ENCODE measurements at places on chromosomes 7 and 10.

GRCh38 chr7:135928136-135928535, 49.0 kb downstream of the MTPN start:
- DNase-seq: no peak

- peak; percentile 44 for DNase-seq
Observed at GRCh38 chr10:14698111-14698828, 76.4 kb downstream of the FAM107B start.

- DNase-seq: no peak
Observed at GRCh38 chr7:88669913-88670312, 89.6 kb upstream of the ZNF804B start.

GRCh38 chr10:49512121-49512809, 26.7 kb downstream of the ERCC6 start:
- DNase-seq: no peak

DNA sequence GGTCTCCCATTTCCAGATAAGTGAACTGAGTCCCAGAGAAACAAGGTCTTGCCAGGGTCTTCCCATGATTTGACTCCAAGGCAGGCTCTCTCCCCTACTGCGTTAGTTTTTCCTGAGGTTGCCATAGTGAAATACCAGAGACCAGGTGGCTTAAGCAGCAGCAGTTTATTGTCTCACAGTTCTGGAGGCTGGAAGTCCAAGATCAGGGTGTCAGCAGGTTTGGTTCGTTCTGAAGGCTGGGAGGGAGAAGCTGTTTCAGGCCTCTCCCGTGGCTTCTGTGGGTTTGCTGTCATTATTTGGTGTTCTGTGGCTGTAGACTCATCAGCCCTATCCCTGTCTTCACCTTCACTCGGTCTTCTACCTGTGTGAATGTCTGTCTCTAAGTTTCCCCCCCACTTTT, 129.9 kb downstream of the GRK5 start:
- no peak for DNase-seq

- DNase-seq: no peak
Observed at GRCh38 chr10:43093423-43094076, 16.7 kb downstream of the RET start.

GRCh38 chr7:1894906-1895663, 225.0 kb downstream of the ELFN1 start:
- DNase-seq: no peak

DNA sequence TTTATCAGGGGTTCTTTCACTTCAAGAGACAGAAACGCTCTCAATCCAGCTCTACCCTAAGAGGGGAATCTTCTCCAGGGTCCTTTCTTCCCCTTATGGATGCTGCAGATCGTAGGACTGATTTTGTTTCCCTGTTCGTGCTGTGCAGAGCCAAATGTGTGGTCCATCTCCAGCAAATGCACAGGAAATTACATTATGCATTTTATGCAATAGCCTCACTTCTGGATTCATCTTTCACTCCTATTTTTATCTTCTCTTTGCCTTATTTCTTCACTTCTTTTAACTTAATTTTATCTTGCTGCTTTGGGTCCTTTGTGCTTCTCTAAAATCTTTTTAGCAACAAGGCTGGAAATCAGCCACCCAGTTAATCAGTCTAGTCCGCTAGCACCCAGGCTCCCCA, 184.5 kb upstream of the INHBA start:
- DNase-seq: no peak

GRCh38 chr7:5452937-5453540, 29.4 kb upstream of the TNRC18 start:
- DNase-seq: peak; percentile 35
